ENCODE measurements at places on chromosomes 3 and 15. TPM values are rescaled to one million over a fixed set of nuclear protein-coding genes. Genes with fewer than 3 reads are reported as not detected.

Gene CRYGS
- 0.31 TPM for total RNA-seq

Gene CP
- total RNA-seq = not detected

Gene GRAMD1C
- 1.1 TPM for total RNA-seq

Gene ECE2
- not detected for total RNA-seq

Gene CD200
- total RNA-seq = not detected

Gene TSEN2
- 29.9 TPM for total RNA-seq

Gene NPAP1
- total RNA-seq = not detected

Gene TUSC7
- total RNA-seq = not detected

Gene CLK3
- total RNA-seq = 31.9 TPM

Gene SLC25A20
- 45.5 TPM for total RNA-seq

Gene IL17RB
- not detected for total RNA-seq

Gene SCAANT1
- not detected for total RNA-seq

Gene STRIT1
- not detected for total RNA-seq

Gene CAMK2N2
- 1.6 TPM for total RNA-seq

All from A172 (cell line).